AG09309 (cell line): ENCODE measurements at places on chromosomes 16 and 17.

DNA sequence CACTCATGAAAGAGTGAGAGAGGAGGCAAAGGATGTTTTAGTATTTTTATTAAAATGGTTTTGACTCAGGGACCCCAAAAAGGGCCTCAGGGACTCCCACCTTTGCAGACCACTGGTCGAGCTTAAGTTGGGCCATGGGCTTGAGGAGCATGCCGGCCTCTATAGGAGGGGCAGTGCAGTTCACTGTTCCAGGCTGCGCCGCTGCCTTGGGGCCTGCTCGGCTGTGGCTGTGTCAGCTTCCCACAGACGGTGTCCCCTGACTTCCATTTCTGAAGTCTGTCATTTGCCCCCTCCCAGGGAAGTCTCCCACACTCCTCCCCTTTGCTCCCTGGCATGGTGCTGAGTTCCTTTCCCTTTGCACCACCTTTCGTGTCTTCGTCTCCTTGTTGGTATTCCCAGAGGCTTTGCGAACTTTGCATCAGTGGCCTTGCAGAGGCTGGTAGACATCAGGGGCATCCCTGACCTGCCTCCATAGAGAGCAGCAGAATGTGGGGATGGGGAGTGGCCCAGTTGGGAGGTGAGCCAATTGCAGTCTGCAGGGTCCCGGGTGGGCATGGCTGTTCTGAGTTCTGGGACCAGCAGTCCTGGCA, 17.1 kb downstream of the MPRIP start:
- no peak for DNase-seq

DNA sequence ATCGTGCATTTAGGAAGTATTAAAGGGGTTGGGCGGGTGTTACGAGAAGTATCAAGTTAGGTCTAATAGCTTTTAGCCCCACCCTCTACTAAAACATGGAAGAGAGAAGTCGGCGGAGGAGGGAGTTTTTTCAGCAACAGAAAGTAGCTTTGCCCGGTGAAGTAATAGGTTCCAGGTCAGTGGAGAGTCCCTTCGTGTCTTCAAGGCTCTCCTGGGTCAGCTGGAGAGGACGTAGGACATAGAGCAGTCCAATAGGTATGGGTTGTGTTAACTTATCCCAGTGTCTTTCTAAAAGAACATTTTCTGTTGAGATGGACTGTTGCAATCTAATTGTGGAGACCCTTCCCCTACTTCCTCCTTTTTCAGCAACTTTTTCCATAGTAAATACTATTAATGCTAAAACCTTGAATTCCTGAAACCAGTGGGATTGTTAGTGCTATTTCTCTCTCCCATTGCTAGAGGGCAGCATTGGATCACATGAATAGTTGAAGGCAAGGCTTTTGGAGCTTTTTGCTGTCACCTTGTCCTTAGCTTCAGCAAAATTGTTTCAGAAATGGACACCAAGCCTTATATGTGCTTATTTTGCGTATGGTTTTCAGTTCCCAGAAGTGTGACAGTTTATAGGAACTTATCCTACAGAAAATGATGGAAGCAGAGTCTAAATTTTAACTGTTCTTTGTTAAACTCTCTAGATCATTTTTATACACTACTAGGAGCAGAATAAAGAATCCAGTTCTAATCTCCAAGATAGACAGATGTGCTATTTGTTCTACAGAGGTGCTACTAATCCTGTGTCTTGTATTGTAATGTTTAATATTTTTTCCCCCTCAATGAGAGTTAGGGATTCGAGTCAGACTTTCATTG, 38.4 kb downstream of the UTP18 start:
- DNase-seq, result no peak

- peak; percentile 40 for DNase-seq
These were observed 46.3 kb downstream of the PRKCA start for GRCh38 chr17:66348584-66349165.

- no peak for DNase-seq
These were observed 722 bp upstream of the SLC38A10 start for GRCh38 chr17:81295676-81296381.

DNA sequence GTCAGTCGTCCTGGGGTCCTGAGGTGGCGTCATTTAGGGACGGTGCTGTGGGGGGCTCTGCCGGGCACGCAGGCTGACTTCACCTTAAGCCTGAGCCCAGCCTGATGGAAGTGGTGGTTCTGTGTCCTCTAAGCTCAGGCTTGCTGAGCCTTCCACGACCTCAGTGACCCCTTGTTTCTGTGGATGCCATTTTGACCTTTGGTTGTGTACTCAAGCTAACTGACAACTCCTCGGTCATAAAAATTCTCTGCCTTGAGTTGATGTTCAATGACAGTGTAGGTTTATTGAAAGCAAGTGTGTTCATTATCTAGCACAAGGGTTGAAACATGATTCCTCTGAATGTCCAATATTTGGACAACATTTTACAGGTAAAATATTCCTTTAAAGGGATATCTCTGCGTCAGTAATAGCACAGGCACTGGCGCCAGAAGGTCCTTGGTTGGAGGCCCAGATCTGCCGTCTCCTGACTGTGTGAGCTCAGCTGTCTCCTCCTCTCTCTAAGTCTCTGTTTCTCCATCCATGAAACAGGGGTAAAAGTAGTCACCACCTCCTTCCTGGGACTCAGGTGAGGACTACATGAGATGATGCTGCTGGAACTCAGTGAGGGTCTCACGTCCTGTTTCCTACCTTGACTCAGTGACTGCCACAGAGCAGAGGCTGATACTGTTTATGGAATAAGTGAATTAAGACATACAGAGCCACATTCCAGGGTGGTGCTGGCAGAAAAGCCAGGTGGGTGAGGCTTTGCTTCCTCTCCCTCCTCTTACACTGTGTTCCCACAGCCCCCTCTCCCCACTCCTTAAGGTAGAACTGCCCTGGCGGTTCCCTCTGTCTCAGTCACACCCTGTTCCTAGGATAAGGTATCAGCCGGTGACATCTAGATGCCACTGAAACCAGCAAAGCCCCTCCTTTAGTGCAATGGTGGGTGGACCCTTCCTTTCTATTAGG, 75.7 kb downstream of the IRF8 start:
- DNase-seq, result no peak

- DNase-seq, result peak; percentile 71
These were observed 1.9 kb downstream of the PMP22 start for GRCh38 chr17:15263206-15263579.

DNA sequence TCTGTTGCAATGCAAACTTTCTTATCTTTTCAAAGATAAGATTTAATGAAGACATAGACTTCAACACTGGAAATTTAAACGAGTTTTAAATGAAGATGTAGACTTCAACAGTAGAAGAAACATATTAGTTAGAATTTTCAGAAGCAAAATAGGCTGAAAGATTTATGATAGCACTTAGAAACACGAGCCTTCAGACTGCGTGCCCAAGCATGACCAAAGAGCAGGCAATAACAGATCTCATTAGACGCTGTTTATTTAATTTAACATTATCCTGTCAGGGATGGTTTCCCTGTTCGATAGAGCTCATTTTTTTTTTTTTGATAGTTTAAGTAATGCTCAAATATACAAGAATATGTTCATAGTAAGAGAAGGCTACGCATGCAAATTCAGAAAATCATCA, 604.7 kb upstream of the SOX9 start:
- DNase-seq, result no peak

GRCh38 chr17:5719976-5720375, 135.7 kb upstream of the NLRP1 start:
- DNase-seq, result no peak

DNA sequence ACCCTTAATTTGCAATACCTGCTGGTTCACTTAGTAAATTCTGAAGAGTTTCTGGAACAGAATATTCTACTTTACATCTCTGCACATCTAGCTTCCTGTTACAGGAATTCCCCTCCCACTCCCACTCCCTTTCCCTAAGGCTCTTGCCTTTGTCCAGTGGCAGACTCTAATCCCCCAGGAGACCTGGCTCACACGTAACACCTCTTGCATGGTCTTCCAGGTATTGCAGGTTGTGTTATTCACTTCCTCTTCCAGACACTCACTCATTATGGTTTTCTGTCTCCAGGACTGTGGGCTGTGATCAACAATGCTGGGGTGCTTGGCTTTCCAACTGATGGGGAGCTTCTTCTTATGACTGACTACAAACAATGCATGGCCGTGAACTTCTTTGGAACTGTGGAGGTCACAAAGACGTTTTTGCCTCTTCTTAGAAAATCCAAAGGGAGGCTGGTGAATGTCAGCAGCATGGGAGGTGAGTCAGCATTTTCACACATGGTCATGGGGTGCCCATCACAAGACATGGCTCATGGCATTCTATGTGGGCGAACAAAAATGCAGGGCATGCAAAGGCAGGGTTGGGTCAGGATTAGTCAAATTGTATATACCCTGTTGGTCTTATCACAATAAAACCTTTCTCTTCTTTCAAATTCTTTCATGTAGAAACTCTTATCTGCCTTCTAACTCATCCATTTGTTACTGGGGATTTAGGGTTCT, 35.8 kb downstream of the HSD17B2 start:
- DNase-seq, result peak; percentile 23

GRCh38 chr16:50671644-50672260, 9.4 kb downstream of the SNX20 start:
- no peak for DNase-seq

- no peak for DNase-seq
These were observed 43.6 kb downstream of the SRCIN1 start for GRCh38 chr17:38562215-38562569.

DNA sequence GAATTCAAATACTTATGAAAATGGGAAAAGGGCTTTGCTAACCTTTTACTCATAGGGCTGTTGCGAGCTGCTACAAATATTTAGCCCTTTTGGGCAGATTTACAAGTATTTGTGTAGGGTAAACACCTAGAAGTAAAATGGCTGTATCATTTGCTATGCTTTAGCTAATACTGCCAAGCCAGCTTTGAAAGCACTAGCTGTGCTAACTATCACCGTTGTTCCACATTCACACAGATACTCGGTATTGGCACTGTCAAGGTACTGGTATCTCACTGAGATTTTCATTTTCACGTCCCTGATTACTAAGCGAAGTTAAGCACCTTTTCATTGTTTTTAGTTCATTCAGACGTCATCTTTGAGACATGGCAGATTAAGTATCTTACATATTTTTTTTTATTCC, 84.8 kb downstream of the GLG1 start:
- DNase-seq, result no peak

DNA sequence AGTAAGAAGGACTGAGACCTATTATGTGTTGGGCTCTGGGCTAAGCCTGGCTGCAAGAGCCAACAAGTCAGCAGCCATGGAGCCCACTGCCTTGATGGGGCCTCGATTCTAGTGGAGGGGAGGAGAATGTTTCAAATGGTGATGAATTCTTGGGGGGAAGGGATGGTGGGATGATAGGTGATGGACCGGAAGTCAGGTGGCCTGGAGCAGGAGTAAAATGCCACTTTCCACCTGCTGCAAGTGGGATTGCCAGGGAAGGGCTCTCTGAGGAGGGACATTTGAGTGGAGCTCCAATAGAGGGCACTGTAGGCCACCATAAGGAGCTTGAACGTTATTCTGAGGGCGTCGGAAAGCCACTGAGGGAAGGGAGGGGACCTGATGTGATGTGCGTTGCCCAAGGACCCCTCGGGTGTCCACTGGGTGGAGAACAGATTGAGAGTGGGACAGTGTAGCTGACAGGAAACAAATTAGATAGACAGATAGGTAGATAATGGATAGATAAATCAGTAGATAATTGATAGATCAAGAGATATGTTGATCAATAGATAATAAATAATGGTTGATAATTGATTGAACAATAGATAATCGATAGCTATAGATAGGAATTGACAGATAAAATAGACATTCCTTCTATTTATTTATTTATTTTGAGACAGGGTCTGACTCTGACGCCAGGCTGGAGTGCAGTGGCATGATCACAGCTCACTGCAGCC, 18.2 kb upstream of the NXPH3 start:
- no peak for DNase-seq

DNA sequence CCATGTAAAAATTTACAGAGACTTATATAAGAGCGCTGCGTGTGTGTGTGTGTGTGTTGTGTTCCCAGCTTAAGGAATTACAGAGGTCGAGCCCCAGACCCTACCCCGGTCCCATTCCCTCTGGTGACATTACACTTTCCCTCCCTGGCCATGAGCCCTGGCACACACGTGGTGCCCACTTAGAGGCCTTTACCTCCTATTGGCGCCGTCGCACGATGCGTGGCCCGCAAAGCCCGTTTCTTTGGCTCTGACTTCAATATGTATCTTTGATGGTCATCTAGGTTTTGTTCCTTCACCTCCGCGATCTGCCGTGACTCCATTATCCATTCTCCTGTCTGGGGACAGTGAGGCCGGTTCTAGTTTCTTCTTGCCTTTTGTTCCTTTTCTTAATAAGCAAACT, 96.9 kb upstream of the CHMP6 start:
- no peak for DNase-seq

GRCh38 chr16:49460786-49461470, 87.3 kb downstream of the C16orf78 start:
- DNase-seq, result no peak

DNA sequence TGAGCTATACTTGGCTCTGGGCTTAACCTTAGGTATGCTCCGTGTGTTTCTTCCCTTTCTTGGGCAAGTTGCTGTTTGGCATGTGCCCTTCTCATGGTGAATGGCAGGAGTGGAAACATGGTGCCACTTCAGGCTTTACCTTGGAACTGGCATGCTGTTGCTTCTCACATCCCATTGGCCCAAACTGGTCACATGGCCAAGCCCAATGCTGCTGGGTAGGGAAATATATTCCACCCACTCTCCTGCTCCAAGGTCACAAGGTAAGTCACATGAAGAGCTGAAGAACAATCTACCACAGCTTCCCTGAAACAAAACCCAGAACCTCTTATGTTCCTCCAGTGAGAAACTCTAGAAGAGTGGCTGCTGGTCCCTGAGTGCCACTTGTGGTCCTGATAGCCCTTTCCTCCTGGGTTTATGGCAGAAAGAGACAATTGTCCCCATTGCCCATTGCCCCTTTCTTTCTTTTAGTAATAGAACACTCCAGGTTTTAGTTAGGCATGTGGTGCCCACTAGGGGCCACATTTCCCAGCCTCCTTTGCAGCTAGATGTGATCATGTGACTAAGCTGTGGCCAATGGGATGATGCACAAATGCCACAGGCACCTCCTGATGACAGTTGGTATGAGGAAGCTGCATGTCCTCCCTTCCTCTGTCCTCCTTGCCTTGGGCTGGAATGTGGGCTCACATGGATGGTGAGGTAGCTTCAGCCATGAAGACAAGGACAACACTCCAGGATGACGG, 50.3 kb downstream of the MEOX1 start:
- DNase-seq, result no peak

GRCh38 chr16:83306961-83307593, 500.7 kb upstream of the HSBP1 start:
- DNase-seq, result no peak

DNA sequence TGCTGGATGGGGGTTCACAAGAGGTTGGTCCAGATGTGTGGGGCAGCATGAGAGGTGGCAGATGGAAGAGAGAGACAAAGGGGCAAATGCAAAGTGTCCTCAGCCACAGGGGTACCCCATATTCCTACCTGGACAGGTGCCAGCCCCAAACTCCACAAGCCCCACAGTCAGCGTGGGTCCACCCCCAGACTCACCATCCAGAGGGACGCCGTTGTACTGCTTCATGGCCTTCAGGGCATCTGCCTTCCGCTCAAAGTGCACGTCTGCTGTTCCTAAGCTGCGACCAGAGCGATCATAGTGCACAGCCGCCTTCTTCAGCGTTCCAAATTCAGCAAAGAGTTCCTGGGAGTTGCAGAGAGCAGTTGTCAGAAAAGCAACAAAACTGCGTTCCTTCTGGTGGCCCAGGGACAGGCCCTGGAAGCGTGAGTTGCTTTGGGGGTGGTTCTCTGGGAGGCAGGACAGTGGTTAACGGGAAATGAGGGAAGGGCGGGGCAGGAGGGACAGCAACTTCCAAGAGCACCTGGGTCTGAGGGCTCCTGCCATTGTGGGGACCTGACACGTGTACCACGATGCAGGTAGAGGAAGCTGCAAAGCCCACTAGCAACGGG, 2.3 kb downstream of the ALYREF start:
- no peak for DNase-seq

GRCh38 chr16:57185446-57185944, 344 bp downstream of the PSME3IP1 start:
- DNase-seq, result no peak
